ENCODE measurements at places on chromosomes 2 and 18.

GRCh38 chr2:29744976-29745375, 176.4 kb downstream of the ALK start:
- DNase-seq: no peak

GRCh38 chr2:96239091-96239490, 26.7 kb downstream of the TMEM127 start:
- DNase-seq: no peak

- no peak for DNase-seq
Observed at GRCh38 chr2:217951521-217952247, 51.1 kb downstream of the TNS1 start.

DNA sequence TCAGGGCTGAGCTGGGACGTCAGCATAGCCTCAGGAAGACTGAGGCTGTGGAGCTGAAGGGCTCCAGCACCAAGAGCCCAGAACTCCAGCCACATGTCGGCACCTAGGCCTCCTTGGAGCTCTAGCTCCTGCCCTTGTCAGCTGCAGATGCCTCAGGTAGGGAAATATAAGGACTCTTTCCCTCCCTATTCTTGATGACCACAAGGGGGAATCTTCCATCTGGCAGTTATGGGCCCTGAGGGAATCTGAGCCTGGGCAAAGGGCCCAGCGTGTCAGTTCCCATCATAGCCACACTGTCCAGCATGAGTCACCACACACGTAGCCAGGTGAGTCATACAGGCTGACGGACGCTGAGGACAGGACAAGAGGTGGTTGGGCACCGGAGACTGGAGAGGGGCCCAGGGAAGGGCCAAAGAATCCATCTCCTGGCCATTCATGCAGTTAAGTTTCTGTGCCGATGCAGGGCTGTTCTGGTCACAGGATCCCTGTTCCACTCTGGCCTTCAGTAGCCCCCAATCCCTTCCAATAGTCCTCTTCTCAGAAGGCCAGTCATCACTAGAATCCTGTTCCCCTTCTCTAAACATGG, 1.8 kb downstream of the MPV17 start:
- no peak for DNase-seq

DNA sequence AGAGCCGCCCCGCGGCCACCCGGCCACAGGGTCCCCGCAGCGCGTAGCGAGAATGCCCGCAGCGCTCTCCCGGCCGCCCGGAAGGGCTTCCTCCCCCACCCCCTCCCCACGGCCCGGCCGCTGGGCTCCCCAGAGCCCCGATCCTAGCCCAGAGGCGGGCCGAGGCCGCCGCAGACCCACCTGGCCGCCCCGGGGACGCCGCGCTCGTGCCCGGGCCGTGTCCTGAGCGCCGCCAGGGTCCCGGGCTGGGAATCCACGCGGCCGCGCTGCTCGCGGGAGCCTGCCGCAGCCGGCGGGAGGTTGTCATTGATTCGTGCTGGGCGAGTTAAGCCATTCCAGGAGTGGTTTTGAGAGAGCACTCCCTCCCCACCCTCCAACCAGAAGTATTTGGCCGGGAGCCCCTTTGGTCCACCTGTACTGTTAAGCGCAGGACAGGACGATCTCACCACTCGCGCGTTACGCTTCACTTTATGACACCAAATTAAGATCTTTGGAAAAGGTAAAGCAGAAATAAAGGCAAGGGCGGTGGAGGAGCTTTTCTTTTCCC, 206.4 kb upstream of the SMAD2 start:
- DNase-seq: no peak

DNA sequence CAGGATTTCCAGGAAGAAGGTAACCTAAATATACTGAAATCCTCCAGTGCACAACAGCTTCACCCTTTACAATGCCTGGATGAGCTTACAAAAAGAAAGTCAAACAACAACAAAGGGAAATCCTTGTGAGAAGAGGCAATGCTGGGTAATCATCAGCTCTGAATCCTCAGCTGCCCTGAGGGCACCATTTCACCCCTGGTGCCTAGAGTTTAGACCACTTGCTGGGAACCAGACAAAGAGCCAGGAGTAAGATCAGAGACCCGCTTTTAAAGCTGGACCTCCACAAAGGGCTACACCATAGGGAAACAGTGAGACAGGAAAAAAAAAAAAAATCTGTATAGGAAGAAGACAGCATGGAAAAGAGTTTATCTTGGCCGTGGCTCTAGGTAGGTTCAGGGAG, 97.0 kb downstream of the FOXI3 start:
- no peak for DNase-seq

- DNase-seq: no peak
Observed at GRCh38 chr18:37985126-37985525, 419.5 kb upstream of the CELF4 start.

DNA sequence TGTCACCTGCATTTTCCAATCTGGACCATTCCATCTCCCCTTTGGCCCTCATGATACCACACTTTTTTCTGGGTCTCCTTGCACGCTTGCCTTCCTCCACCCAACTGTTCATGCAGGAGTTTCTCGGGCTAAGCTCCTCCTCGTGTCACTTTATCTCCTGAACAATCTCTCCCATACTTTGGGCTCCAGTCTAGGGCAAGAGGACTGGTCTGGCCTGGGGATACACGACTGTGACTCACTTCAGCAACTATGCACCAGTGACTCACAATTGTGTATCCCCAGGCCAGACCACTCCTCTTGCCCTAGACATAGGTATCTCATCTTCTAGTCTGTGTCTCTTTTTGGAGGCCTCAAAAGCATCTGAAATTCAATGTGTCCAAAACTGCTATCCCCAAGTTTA, 149.4 kb upstream of the PTPRM start:
- no peak for DNase-seq

GRCh38 chr2:240527153-240527750, 30.5 kb downstream of the ANKMY1 start:
- no peak for DNase-seq

DNA sequence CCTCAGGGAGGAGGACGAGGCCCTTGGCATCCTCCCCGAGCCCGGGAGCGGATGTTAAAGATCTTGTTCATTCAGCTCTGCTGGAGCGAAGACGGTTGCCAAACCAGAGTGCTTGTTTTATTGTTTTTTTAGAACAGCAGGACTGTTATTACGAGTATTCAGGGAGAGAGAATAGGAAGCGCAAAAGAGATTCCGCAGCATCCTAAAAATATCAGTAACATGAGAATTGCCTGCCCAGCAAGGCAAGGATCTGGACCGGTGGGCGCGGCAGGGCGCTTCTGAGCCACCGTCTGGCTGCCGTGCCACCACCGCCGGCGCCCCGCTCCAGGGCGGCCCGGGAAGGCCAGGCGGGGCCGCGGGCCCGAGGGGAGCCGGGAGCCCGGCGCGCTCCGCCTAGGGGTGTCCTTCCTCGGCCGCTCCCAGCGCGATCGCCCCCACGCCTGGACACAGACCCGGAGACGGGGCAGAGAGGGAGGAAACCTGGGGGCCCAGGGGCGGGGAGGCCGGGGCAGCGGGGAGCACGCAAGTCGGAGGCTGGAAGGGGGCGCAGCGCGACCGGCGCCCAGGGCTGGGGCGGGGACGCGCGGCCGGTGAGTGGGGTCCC, 843 bp downstream of the CYS1 start:
- DNase-seq: no peak

DNA sequence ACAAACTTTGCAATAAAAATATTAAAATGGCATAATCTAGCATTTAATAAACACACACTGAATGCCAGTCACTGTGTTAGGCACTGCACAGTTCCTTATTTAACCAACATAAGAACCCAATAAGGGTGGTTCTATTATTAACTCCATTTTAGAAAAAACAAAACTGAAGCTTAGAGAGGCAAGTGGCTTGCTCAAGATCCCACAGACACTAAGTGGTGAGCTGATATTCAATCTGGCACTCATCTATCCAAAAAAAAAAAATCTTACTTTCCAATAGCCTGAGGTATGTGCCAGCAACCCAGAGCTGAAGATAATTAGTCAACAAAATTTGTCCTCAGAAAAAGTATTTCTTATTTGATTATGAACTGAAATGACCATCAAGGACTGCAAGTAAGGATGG, 799 bp downstream of the CYTIP start:
- no peak for DNase-seq

DNA sequence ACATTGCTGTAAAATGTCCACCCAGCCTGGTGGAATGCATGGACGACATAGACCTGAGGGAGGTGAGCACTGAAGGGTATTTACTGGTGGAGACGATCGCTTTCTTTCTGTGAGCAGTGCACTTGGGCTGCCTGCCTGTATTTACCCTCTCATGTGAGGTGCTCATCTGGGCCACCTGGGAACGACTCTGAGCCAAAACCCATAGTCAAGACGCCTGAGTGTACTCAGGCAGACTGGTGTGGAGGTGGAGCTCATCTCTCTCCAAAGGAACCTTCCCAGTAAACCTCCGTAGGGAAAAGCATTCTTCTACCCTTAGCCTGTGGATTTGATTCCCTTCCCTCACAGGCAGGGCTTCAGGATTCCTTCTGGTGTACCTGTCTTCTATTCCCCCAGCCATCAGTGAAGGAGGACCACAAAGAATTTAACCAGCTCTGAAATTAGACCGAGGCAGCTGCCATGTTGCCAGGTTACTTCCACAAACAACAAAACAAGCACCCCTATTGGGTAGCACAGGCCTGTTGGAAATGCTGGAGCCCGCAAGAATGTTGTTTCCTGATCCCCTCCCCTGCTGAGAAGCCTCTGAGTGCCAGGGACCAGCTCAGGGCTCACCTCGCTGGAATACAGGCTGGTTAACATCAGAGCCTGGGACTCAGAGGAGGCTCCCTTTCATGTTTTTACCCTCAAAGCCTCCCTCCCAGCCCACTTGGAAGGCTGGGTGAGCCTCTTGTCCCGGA, 47.5 kb upstream of the TXNDC2 start:
- DNase-seq: peak; percentile 34

GRCh38 chr18:76459312-76459686, 35.7 kb downstream of the ZNF516 start:
- DNase-seq: no peak

DNA sequence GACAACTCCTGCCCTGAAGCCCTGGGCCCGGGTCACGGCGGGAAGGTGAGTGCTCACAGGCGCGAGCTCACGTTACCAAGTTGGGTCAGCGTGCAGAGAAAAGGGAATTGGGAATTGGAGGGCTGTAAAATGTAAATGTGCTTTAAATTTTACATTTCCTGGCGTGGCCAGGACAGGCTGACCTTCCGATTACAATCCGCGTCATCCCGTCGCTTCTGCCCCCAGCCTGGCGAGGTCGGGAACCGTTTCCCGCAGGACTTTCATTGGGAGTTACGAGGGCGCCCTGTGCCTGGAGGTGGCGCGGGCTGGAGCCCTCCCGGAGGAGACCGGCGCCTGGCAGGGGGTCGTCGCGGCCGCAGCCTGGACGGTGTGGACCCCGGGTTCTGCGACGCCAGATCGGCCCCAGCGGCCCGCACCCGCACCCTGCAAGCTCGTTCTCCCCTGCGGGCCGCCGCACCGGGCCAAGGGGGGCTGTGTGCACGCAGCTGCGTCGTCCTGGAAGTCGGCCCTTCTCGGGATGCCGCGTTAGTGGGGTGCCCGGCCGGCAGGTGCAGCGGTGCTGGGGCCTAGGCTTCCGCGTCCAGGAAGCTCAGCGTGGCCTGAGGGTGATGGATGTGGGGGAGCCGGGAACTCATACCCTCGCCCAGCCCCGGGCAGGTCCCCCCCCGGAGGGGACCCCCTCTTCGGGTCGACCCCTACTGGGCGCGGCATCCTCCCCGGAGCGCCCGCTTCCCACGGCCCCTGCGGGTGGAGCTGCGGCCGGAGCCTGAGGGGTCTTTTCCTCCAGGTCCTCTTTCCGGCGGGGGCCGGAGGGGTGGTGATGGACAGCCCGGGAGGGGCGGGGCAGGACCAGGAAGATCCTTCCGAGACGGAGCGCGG, 63.9 kb downstream of the LRRFIP1 start:
- no peak for DNase-seq

GRCh38 chr2:238370823-238371372, 50.6 kb downstream of the TRAF3IP1 start:
- no peak for DNase-seq

Measured in NCI-H187 treated with DMSO at 0.1 percent for 48 hours (cell line).